HTR-8/SVneo (cell line): ENCODE measurements at places on chromosomes 7 and 10.

DNA sequence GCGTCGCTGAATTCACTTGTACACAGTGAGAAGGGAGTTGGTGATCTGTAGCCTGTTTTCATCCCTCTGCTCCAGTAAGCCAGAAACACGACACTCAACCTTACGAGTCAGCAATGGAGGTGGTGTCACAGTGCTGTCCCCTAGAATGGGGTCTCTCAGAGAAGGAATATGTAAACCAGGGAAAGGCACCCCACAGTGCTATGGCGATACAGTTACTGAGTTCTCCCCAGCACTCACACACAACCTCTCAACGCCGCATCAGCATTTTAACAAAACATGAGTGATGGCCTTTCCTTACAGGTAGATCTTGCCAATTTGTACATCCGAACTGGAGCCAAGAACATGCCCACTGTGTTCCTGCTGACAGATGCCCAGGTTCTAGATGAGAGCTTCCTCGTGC is 196.3 kb downstream of the CDCA7L start:
- no peak for DNase-seq

DNA sequence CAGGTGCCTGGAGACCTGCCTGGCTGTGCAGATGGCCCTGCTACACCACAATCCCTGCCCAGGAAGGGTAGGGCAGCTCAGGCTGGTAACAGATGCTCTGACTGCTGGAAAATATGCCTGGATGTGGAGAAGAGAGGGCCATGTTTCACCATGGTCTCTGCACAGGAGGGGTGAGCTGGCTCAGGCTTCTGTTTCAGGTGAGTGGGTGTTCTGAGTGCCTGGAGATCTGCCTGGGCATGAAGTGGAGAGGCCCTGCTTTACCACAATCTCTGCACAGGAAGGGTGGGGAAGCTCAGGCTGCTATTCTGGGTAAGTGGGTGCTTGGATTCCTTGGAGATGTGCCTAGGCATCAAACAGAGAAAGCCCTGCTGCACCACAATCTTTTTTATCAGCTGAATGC is 350.1 kb downstream of the KIF20B start:
- no peak for DNase-seq

DNA sequence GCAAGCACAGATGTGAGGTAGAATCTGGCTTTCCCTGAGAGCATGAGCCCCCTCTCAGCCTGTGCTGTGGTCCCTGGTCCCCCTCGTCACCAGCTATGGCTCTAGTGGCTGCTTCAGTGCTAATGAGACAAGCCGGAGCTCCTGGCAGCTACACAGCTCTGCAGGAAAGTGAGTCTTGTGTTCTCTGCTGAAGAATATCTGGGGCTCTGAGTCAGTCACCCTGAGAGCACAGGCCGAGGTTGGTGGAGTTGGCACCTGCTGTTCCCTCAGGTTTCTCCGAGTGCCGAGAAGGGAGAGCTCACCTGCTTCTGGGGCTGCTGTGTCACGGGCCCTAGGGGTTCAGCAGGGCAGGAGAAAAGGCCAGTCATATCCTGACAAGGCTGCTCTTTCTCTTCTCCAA is 37.2 kb upstream of the GJD4 start:
- no peak for DNase-seq

DNA sequence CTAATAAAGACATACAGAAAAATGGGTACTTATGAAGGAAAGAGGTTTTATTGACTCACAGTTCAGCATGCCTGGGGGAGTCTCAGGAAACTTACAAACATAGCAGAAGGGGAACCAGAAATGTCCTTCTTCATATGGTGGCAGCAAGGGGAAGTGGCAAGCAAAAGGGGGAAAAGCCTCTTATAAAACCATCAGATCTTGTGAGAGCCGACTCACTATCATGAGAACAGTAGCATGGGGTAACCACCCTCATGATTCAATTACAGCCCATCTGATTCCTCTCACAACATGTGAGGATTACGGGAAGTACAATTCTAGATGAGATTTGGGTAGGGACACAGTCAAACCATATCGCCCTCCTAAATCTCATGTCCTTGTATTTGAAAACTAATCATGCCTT is 1305.4 kb upstream of the SORCS1 start:
- no peak for DNase-seq

DNA sequence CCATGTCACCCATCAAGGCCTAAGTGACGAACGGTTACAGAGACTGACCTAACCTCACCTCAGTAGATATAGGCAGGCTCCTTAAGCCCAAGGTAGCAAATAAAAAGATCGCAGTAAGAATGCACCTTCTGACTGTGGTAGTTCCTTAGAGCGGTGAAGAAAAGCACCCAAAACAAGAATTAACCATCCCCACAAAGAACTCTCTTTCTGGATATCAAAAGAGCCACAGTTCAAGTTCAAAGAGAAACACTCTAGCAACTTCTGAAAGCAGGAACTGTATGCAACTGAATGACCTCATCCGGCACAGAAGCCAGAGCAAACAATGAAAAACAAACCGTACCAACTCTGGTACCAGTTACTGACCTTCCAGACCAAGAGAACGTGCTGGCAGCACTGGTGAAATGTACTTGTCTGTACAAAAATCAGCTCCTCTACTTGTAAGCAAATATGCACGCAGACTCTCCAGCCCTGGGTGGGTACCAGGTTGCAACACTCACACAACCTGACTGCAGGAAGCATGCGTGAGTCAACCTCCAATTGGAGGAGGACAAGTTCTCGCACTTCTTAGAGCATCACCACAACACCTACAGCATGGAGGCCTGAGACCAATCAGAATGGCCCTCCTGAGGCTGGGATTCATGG is 202.7 kb downstream of the FAM107B start:
- DNase-seq: no peak

- no peak for DNase-seq
Observed at GRCh38 chr10:77909749-77910375, 16.7 kb downstream of the DLG5 start.

DNA sequence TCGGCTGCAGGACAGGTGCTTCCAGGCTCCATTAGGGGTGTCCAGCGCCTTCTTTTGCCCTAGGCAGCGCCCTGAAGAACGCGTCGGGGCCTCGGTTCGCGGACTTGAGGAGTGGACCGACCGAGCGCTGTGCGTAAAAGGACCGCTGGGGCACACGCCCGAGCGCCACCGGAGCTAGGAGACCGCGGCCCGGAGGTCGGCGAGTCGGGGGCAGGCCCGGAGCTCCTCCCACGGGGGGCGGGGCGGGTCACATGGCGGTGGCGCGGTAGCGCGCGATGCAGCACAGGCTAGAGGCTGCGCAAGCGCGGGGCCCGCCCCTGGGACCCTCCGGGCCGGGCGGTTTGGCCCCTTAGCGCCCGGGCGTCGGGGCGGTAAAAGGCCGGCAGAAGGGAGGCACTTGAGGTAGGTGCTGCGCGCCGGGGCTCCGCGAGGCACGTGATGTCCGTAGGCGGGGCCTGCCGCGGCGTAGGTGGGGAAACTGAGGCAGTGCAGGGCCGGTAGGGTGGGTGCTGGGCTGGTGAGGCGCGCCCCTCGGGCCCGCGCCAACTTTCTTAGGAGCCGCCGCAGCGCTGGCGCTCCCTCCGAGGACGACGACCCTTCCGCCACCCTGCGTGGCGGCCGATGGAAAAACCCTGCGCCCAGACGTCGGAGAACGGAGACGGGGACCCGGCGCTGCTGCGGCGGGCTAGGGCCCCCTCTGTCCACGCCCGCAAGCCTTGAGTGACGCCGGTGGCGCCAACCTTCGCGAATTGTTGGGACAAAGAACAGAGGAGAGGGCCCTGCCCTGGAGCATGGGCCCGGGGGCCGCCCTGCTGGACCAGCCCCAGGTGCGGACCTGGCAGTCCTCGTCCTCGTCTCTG is at the start of gene PRXL2A:
Gene PRXL2A, plus strand, starts transcription at position 310 of the 860 bp plus-strand sequence. CDS start 11,917 bp downstream, outside the sequence.
- DNase-seq: peak; percentile 85

GRCh38 chr7:3781607-3782006 is 480.6 kb downstream of the SDK1 start:
- no peak for DNase-seq

DNA sequence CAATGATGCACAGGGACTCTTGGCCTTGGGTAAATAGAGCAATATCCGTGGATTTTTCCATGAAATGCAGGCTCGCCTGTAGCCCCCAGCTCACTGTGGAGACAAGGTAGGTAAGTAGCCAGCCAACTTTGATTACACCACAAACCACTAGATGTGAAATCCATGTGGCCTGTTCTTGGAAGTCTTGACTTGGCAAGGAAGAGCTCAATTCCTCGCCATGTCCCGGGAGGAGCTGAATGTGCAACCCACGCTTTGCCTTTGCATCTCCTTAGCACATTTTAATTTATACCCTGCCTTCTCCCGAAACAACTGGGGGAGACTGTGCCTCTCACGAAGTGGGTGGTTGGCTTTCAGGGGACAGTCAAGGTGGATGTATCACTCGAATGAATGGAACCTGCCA is 347.7 kb upstream of the MKI67 start:
- DNase-seq: no peak

GRCh38 chr7:36526863-36527548 is 137.3 kb downstream of the ANLN start:
- peak; percentile 73 for DNase-seq

DNA sequence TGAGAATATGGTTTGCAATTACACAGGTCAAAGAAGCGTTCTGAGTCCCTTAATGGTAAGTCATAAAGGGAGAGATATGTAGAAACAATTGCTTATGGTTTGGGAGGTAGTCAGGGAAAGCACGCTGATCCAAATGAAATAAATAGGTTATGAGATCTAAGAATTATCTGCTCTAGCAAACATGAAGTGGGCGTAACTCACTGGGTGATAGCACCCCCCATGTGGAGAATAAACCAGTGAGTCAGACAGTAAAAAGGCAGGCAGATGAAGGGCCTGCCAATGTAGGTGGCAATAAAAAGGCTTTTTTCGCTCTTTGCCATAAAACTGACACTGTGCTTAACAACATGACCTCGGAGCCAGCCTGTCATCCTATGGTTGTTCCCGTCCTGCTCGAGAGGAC is 306.9 kb downstream of the GLRX3 start:
- no peak for DNase-seq

- DNase-seq: no peak
Observed at GRCh38 chr7:24732646-24733413, 24.4 kb downstream of the GSDME start.

DNA sequence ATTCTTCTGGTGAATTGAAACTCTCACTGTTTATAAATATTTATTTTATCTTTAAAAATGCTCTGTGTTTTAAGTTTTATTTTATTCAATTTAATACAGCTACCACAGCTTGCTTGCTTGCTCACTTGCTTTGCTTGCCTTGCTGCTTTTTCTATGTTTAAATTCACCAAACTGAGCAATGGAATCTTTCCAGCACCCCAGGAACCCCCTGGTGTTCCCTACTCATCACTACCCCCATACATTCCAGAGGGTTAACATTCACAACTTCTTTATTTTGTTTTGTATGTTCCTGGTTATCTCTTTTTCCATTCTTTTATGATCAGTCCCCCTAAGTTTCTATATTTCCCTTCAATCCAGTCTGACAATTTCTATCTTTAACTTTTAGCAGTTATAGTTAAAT is 166.5 kb upstream of the COL1A2 start:
- no peak for DNase-seq

GRCh38 chr10:105146436-105146835 is 505.3 kb downstream of the SORCS3 start:
- no peak for DNase-seq

GRCh38 chr7:31882187-31882586 is 188.0 kb downstream of the PDE1C start:
- peak; percentile 5 for DNase-seq

- no peak for DNase-seq
Observed at GRCh38 chr7:17255926-17256325, 42.5 kb upstream of the AHR start.

DNA sequence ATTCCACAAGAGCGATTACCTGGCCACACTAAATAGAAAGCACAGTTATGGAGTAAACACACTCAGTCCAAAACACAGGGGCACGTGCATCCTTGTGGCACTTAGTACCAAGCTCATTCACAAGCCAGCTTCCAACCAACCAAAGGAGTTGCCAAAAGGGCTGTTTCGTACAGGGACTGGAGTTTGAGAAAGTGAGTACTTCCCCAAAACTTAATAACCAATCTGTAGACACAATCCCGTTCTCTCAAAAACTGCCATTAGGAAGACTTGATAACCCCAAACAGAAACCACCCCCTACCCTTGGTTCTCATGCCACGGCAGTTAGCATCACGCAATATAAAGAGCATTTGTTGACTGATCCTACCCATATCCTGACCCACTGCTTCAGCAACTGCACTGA is 166.2 kb upstream of the ASAH2 start:
- no peak for DNase-seq

DNA sequence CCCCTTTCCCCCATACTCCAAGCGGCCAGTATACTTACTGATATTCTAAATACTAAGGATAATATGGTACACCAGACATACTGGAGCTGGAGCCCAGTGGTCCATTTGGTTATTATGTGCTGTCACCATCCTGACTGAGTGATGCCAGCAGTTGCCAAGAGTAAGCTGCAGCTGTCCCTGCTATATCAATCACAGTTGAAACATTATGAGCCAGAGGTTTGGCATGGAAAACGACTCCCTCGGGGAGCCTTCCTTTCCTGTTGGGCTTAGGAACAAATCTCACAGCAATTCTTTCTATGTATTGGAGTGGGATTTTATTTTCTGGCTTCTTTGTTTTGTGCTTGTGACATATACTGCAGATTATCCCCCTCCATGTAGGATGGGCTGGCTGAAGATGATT is 32.6 kb downstream of the STRIP2 start:
- DNase-seq: no peak

DNA sequence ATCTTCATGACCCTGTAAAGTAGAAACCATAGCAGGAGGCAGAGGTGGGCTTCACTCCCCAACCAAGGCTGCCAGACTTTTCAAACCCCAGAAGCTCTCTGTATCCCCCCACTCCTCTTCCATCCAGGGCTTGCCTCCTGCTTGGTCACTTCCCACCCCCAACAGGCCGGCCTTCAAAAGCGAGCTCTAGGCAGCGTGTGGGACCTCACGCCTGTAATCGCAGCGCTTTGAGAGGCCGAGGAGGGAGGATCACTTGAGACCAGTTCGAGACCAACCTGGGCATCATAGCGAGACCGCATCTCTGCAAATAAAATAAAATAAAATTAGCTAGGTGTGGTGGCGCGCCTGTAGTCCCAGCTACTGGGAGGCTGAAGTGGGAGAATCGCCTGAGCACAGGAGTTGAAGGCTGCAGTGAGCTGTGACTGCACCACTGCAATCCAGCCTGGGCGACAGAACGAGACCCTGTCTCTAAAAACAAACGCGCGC is 743 bp upstream of the POR start:
- no peak for DNase-seq

DNA sequence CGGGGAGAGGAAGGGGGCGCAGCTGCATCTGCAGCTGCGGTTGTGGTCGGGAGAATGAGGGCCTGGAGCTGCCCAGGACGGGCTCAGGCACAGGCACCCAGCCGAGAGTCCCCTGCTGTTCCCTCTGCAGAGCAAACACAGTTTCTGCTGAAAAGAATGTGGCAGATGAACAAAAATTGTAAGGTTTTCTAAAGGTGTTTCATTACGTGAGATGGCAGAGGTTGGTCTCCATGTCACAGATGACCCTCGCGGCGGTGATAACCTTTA is 456.2 kb downstream of the DNAJB6 start:
- DNase-seq: no peak

DNA sequence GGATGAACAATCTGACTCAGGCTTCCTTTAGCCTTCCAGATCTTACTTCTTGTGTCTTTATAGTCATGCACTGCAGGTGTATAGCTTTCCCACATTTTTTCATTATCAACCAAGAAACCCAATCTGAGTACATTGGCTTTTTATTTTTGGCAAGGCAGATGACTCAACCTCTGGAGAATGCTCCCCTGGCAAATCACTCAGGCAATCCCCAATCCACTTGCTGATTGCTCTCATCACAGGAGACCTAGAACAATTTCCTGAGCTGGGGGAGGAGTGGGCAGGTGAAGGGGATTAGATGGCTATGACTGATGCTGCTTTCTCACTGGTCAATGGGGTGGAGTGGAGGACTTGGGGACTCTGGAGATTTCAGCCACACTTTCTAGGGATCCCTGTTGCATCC is 134.4 kb downstream of the SLC16A9 start:
- no peak for DNase-seq
